ENCODE measurements at places on chromosomes 13 and 19.

DNA sequence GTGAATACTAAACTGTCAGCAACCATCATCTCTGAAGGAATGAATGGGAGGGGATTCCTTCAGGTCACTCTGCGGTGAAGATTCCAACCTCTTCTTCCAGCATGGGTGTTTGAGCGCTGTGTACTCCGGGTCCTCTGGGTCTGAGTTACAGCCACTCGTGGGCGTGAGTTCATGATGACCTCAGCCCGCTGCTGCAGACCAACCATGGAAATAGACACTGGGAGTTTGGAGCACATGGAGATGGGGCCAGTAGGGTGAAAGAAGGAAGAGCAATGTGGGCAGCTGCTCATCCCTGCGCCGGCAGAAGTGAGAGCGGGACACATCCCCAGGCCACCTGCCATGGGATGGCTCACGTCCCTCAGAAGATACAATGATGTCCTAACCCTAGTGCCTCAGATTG is 16.8 kb upstream of the RAB20 start:
- DNase-seq, result no peak

DNA sequence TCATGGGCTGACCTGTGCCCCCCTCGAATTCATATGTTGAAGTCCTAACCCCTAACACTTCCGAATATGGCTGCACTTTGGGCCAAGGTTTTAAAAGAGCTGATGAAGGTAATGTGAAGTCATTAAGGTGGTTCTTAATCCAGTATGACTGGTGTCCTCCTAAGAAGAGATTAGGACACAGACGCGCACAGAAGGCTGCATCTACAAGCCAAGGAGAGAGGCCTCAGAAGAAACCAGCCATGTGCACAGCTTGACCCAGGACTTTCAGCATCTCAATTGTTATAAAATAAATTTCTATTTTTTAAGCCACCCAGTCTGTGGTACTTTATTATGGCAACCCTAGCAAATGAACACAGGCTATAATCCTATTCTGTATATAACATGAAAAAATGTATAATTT is 99.9 kb downstream of the DOCK9 start:
- no peak for DNase-seq

DNA sequence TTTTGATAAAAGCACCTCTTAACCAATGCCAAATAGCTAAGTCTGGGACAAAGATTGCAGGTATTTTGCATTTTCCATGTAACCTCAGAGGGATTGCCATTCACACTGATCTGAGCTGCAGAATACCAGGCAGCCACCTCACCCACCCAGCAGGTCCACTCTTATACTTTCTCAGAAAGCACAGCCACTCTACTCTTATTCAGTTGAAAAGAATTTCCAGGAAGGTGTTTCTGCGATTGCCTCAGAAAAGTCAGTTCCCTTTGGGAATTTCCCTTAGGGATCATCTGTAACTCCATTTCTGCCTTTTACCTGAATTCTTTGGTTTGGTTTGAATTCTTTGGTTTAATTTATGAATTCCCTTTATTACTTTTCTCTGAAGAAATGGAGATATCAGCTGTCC is 904 bp upstream of the ALOX5AP start:
- no peak for DNase-seq

GRCh38 chr19:48999481-49000325 is 6.0 kb downstream of the RUVBL2 start:
- peak; percentile 87 for DNase-seq

DNA sequence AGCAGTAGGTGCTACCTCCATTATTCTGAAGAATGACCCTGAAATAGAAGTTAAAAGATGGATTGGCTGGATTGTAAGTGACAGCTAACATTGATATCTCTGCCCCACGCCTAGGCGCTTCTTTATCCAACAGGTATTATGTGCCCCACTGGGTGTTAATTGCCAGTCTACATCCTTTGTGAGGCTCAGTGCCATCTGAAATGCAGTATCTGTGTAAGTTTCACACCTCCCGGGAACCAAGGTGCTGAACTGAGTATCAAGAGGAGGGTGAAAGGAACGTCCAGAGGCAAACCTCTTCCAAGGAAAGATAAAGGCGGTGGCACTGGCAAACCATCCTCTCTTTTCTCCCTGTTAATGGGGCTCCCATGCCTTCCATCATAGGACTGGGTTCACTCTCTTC is 181.1 kb upstream of the UBL3 start:
- DNase-seq, result no peak

GRCh38 chr13:99414048-99414995 is 87.0 kb upstream of the TM9SF2 start:
- DNase-seq, result no peak

GRCh38 chr13:69796256-69796655 is 311.4 kb upstream of the ATXN8OS start:
- no peak for DNase-seq

- DNase-seq, result no peak
Measured at GRCh38 chr13:90715485-90715884, 632.0 kb upstream of the MIR17HG start.

- DNase-seq, result no peak
Measured at GRCh38 chr13:44817131-44817671, 172.1 kb downstream of the NUFIP1 start.

DNA sequence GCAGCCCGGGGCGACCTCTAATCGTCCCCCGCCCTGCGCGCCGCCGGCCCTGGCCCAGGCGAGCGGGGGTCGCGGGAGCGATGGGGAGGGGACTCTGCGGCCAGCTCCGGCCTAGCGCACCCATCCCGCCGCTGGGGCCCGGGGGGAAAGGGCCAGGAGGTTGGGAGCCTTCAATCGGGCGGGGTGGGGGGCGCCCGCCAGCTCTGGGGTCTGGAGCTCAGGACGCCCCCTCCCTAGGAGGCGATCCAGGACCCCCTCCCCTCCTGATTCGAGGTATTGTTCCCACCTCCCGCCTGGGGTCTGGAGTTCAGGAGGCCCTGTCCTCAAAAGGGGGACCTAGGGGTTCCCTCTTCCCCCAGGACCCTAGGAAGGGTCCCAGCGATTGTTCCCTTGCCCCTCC is 430 bp downstream of the ZNF358 start:
- no peak for DNase-seq

DNA sequence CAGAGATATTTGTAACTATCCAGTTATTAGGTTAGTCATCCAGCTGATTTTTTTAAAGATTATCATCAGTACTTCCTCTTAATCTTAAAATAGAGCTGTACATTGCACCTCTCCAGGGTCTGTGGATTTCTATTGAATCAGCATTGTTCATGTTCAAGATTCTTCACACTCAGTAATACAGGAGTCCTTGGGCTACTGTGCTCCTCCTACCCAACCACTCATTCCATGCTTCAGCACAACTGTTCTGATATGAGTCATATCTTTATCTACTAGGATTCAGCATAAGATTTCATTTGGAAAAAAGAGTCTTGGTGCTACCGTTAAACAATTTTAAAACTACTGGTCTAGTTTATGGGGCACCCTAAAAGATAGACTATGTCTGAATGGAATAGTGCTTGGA is 357.8 kb downstream of the DCT start:
- peak; percentile 11 for DNase-seq

- peak; percentile 73 for DNase-seq
Measured at GRCh38 chr13:41311406-41312175, 524 bp downstream of the NAA16 start.

DNA sequence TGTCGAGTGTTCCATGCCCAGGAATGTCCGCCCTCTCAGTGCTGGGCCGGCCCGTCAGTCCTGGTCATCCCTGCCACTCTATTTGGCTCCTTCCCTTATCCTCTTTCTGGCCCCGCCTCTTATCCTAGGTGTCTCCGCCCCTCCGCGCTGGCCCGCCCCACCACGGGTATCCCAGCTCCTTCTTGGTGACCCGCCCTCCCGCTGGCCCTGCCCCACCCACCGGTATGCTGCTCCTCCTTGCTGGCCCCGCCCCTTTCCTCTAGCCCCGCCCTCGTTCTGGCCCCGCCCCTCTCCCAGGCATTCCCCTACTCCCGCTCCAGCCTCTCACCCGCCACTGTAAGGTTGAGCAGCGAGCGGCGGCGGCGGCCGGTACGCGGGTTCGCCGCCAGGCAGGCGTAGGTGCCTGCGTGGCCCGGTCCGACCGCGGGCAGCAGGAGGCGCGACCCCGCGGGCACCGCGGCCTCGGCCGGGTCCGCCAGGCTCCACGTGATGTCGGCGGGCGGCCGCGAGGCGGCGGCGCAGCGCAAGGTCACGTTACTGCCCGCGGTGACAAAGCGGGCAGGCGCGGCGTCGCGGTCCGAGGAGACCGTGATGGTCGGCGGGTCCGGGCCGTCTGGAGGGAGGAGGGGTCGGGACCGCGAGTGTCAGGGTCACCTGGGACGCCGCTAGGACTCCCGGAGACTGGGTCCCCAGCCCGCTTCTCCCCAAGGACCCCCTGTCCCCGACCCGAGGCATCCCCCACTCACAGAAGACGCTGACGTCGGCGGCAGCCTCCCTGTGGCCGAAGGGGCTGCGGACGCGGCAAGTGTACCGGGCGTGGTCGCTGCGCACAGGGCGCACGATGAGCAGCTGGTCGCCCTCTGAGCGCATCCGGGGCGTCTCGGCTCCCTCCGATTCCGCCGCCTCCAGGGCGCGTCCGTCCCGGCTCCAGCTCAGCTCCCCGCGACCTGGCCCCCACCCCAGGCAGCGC is 2.0 kb downstream of the VSIG10L start:
- peak; percentile 99 for DNase-seq

GRCh38 chr13:66312312-66313087 is 917.6 kb downstream of the PCDH9 start:
- no peak for DNase-seq

GRCh38 chr13:46296921-46297320 is 85.2 kb downstream of the LRRC63 start:
- no peak for DNase-seq

- no peak for DNase-seq
Measured at GRCh38 chr19:3041327-3041726, 12.2 kb upstream of the TLE2 start.

GRCh38 chr13:60448907-60449510 is 52.0 kb downstream of the TDRD3 start:
- peak; percentile 71 for DNase-seq

DNA sequence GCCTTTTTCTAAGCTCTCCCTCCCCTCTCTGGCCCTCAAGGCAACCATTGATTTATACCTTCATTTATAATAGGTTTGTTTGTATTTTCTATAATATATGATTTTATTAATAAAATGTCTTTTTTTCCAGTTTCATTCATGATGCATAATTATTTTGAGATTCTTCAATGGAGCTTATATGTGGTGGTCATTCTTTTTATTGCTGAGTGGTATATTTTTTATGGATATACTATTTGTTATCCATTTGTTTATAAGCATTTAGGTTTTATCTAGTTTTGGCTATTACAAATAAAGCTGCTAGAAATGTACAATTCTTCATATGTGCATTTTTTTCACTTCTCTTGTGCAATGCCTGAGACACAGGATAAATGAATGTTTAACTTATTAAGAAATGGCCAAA is 10.8 kb downstream of the ZNF211 start:
- no peak for DNase-seq

DNA sequence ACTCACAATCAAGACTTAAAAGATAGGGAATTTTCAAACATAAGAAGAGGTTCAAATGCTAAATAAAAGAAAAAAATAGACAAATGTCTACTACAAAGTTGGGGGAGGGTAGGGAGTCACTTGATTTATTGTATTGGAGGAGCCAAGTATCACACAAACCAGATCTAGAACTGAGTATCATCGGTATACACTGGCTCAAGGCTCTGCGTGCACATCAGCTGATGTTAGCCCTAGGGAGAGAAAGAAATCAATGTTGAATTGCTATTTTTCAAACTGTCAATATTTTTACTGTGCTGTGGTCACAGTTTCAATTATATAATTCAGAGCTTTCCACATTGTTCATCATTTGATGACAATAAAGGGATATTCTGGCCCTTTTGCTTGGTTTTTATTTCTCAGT is 54.9 kb upstream of the RXFP2 start:
- no peak for DNase-seq

- peak; percentile 17 for DNase-seq
Measured at GRCh38 chr19:33520844-33521479, 629 bp downstream of the PEPD start.

- no peak for DNase-seq
Measured at GRCh38 chr19:35414442-35414841, 33.6 kb upstream of the FFAR2 start.

GRCh38 chr19:49342291-49342721 is 7.1 kb downstream of the CD37 start:
- no peak for DNase-seq

DNA sequence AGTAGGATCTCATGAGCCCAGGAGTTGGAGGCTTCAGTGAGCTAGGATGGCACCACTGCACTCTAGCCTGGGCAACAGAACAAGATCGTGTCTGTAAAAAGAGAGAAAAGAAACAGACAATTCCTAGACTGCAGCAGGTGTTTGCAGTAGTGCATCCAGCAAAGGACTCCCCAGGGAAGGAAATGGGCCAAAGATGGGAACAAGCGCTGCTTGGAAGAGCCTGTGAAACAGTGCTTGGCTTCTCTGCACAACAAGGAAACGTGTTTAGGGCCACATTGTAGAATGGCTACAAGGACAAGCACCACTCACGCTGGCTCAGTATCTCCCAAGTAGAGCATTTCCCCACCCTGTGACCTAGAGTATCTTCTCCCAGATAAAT is 35.5 kb upstream of the LDLR start:
- DNase-seq, result no peak

GRCh38 chr13:81017513-81018152 is 676.7 kb upstream of the SPRY2 start:
- peak; percentile 80 for DNase-seq

DNA sequence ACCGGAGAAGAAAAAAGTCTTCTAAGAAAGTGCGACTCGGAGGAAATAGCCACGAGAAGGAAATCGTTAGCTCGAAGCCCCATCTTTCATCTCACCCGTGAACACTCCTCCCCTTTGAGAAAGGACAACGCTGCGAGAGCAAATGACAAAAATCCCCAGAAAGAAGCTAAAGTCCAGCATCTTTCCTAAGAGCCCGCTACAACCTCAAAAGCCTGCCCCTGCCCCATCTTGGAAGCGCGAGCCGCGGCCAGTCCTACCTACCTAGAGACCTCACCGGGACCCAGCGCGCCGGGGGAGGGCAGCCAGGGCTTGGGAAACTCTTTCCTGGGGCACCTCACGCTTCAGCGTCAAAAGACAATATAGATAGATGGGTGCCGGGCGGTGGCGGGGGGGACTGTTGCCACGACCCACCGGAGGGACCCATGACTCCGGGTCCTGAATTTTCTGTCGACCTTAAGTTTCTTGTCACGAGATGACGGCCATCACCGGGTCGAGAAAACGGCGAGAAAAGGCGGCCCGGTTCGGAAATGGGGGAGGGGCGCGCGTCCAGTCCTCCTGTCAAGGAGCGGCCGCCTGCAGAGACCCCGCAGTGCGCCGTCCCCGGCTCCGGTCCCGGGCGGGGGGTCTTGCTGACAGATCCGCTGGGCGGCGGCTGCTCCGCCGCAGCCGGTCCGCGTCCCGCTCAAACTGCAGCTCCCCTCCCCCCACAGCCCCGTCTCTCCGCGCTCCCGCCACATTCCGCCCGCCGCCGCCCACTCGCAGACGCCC is 65.9 kb downstream of the KCNRG start:
- peak; percentile 79 for DNase-seq

DNA sequence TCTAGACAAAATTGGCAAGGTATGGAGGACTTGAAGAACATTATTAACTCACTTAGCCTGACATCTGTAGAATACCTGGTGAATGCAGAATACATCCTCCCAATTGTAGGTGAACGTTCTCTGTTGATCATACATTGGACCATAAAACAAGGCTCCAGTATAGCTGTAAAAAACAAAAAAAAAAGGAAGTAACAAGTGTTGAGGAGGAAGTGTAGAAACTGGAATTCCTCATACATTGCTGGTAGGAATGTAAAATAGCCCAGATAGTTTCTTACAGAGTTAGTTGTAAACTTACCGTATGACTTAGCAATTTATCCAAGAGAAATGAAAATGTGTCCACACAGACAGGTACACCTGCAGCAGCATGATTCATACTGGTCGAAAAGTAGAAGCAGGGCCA is 44.8 kb downstream of the TSSK6 start:
- DNase-seq, result no peak

- DNase-seq, result no peak
Measured at GRCh38 chr19:16898361-16899015, 9.7 kb downstream of the F2RL3 start.

All from hematopoietic multipotent progenitor cell treated with erythropoietin and hydrocortisone succinate and interleukin-3 and kit ligand, for 4 days (in vitro differentiated cells).